MCF 10A (cell line): ENCODE measurements at places on chromosomes 3 and 15. TPM values are rescaled to one million over a fixed set of nuclear protein-coding genes. Genes with fewer than 3 reads are reported as not detected.

Gene SKOR1
- total RNA-seq, result 0.07 and 0.17 TPM in 2 replicates

- no peaks in the 10 kb centered on the region for H3K4me1 ChIP-seq
- H3K27me3 ChIP-seq, result no peaks in the 10 kb centered on the region
- DNase-seq, result no peak
- H3K27ac ChIP-seq, result no peak overlapping the region
Measured at GRCh38 chr15:87227846-87228245, 1028.7 kb downstream of the NTRK3 start.

- H3K27ac ChIP-seq, result no peak overlapping the region
- H3K36me3 ChIP-seq, result no peaks in the 10 kb centered on the region
- H3K4me1 ChIP-seq, result no peaks in the 10 kb centered on the region
- H3K27me3 ChIP-seq, result peaks cover 29% of the 10 kb centered on the region
- DNase-seq, result no peak
Measured at GRCh38 chr3:66898155-66898554, 100.0 kb upstream of the KBTBD8 start.

- H3K36me3 ChIP-seq, result no peaks in the 10 kb centered on the region
- no peaks in the 10 kb centered on the region for H3K27me3 ChIP-seq
- H3K4me3 ChIP-seq, result no peak overlapping the region
- peaks cover 14% of the 10 kb centered on the region for H3K4me1 ChIP-seq
- DNase-seq, result peak; percentile 97
Measured at GRCh38 chr3:39166932-39167532, 13.6 kb upstream of the CSRNP1 start.

- H3K27ac ChIP-seq, result no peak overlapping the region
- H3K4me1 ChIP-seq, result peaks cover 21% of the 10 kb centered on the region
- no peaks in the 10 kb centered on the region for H3K27me3 ChIP-seq
- H3K4me3 ChIP-seq, result no peak overlapping the region
Measured at GRCh38 chr15:63474810-63475316, 29.5 kb upstream of the USP3 start.

Gene CFAP100
- not detected in 2 replicates for total RNA-seq
